ENCODE measurements at places on chromosomes 2 and 18.

DNA sequence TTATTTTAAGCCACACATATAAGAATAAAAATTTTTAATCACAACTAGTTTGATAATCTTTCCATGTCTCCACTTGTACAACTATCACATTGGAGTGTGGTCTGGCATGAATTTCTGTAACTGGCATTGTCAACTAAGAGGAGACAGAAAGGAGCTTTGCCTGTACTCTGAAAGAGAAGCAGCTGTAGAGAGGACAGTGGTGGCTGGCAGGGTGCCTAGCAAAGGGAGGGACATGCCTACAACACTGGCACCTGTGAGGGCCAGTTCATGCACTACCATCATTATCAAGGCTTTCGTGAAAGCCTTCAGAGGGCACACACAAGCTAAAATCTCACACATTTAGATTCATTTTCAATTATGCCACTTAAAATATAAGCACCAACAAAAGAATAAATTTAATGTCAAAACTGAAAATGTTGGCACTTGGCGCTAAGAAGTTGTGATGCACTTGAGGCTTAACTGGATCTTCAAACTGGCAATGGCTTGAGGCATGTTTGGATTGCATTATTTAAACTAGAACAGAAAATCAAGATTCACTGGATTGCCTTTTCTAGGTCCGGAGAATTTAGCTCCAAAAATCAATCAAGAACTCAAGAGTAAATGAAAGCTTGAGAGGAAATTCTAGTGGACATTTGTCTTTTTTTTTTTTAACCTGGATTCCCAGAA is 238.6 kb downstream of the ZNF385B start:
- no peak for DNase-seq

GRCh38 chr2:54999182-54999581 is 51.1 kb downstream of the RTN4 start:
- no peak for DNase-seq

- no peak for DNase-seq
Observed at GRCh38 chr18:45107425-45107824, 426.7 kb downstream of the SETBP1 start.

- DNase-seq, result no peak
Observed at GRCh38 chr2:95001701-95002100, 23.8 kb upstream of the MAL start.

DNA sequence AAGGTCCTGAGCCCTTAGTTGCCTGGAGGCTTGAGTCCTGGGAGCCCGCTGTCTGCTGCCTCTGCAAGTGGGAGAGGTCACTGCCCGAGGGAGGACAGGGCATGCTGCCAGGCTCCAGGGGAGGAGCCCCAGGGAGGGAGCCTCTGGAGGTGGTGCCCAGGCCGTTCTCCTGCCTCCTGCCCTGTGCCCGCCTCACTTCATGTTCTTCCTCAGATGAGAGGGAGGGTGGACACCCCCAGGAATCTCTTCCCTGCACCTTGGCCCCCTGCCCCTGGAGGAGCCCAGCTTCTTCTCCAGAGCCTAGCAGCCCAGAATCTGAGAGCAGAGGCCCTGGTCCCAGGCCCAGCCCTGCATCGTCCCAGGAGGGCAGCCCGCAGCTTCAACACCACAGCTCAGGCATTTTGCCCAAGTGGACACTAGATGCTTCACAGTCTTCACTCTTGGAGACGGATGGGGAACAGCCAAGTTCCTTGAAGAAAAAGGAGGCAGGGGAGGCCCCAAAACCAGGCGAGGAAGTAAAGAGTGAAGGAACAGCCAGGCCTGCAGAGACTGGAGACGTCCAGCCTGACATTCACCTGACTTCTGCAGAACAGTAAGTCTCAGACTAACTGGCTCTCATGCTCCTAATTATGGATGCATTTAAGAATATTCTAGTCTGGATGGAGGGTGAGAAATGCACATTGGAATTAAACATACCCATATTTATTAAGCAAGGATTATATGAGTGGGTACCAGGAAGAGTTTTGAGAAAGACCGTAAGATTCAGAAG is 12.1 kb downstream of the PSD4 start:
- DNase-seq, result no peak

DNA sequence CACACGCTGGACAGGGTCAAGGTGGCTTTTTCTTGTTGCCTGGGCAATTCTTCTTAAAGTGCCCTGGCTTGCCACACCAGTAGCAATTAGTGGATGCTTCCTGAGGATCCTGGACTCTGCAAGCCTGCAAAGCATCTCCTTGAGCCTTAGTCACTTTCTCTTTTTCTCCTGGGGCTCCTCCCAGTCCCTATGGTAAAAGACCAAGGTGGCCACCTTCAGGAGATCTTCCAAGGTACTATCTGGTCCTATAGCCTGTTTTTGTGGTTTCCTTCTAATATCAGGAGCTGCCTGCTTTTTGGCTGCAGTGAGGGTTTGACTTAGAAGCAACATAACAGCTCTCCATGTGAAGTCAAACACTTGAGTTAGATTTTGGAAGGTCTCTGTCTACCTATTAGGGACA is 33.3 kb upstream of the GMCL1 start:
- DNase-seq, result no peak

GRCh38 chr2:23135481-23136100 is 249.4 kb upstream of the KLHL29 start:
- no peak for DNase-seq

- no peak for DNase-seq
Observed at GRCh38 chr18:50193796-50194630, 934 bp downstream of the MYO5B start.

DNA sequence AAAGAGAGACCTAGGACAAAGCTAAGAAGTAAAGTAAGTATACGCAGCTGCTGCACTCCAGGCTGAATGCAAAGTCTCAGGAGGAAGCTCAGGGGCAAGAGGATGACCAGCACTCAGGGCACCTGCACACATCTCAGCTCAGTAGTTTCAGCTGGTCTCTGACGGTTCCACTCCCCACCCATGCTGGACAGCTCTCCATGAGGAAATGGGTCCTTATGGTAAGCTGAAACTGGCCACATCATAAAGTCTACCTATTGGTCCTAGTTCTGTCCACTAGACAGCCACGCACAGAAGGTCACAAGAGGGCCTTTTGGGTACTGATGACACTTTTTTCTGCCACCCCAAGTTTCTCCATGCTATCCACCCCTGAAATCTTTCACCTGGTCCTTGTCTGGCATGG is 215.3 kb downstream of the TTC32 start:
- no peak for DNase-seq

- no peak for DNase-seq
Observed at GRCh38 chr18:36031407-36031806, 36.0 kb downstream of the RPRD1A start.

DNA sequence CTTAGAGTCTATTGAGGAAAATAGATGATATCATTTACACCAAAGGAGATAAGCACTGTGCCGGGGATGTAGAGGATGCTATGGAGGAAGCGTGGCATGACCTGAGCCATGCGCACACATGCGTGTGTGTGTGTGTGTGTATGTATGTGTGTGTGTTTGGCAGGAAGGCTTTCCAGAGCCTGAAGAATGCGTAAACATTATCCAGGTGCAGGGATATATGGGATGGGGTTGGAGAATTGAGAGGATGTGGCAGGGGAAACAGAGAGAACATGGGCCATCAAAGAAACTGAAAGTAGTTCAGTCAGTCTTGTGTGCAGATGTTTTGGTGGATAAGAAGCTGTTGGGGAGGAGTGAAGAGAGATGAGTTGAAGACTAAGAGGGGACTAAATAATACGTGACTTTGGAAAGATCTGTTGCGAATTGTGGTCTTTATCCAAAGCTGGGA is 9.3 kb upstream of the STAT1 start:
- DNase-seq, result no peak

- DNase-seq, result no peak
Observed at GRCh38 chr2:166764216-166764615, 124.1 kb upstream of the XIRP2 start.

- no peak for DNase-seq
Observed at GRCh38 chr2:19461504-19462255, 103.3 kb upstream of the OSR1 start.

DNA sequence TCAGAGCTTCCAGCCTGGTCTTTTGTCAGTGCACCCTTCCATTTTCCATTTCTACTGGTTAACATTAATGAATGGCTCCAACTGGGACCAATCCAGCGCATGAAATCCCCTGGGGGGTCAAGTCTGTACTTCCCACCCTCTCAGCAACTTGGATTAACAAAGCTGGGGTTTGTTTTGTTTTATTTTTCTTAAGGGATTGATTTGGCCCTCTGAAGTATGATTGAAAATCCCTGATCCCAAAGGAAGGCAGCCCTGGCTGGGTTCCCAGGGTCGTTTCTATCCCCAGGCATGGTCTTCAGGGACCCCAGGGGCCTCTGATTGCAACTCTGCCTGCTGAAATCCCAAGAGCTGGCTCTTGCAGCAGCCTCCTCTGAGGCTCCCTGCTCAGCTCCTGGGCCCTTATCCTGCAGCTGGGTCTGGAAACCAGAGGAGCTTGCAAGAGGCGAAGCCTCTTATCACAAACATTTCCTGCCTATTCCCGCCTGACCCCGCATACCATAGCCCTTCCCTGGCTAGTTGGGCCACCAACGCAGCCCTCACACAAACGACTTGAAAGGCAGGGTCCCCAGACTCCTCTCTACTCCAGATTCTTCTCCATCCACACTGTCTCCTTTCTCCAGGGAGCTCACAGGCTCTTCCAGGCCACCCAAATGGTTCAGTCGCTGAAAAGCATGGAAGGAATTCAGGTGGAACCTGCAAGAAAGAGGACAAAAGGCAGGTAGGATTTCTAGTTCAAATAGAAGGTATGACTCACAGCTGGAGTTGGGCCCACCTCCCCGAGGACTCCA is 109.7 kb upstream of the PKDCC start:
- DNase-seq, result no peak

- no peak for DNase-seq
Observed at GRCh38 chr2:40285391-40285790, 166.5 kb downstream of the SLC8A1 start.

GRCh38 chr2:99754210-99754609 is 264.4 kb upstream of the REV1 start:
- no peak for DNase-seq

- DNase-seq, result no peak
Observed at GRCh38 chr2:160862226-160862625, 298.0 kb upstream of the TANK start.

GRCh38 chr18:42341423-42341822 is 386.4 kb downstream of the PIK3C3 start:
- no peak for DNase-seq

DNA sequence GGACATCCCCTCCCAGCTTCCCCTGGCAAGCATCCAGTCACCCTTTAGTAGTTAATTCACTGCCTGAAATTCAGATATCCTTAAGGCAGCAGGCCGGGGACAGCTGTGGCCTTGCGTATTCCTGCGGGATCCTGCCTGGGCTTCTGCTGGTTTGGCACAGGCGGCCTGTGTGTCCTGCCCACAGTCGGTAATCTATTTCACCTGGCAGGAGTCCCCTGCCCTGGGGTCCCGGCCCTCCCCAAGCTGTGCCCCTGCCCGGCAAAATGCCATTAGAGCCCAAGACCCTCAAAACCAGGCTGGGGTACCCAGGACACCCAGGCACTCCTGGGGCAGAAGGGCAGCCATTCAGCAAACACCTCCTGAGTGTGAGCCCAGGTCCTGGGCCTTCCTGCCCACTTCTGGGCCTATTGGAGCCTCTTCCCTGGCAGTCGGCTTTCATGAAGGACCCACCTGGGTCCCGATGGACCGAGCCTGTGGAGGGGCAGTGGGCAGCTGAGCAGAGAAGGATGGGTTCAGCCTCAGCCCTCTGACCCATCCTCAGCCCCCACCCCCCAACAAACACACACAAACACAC is 11.6 kb downstream of the CROCC2 start:
- DNase-seq, result no peak

- no peak for DNase-seq
Observed at GRCh38 chr2:47777277-47777937, 5.5 kb upstream of the MSH6 start.

- DNase-seq, result no peak
Observed at GRCh38 chr2:141522048-141522447, 608.8 kb downstream of the LRP1B start.
